ENCODE measurements at places on chromosomes 4 and X.

DNA sequence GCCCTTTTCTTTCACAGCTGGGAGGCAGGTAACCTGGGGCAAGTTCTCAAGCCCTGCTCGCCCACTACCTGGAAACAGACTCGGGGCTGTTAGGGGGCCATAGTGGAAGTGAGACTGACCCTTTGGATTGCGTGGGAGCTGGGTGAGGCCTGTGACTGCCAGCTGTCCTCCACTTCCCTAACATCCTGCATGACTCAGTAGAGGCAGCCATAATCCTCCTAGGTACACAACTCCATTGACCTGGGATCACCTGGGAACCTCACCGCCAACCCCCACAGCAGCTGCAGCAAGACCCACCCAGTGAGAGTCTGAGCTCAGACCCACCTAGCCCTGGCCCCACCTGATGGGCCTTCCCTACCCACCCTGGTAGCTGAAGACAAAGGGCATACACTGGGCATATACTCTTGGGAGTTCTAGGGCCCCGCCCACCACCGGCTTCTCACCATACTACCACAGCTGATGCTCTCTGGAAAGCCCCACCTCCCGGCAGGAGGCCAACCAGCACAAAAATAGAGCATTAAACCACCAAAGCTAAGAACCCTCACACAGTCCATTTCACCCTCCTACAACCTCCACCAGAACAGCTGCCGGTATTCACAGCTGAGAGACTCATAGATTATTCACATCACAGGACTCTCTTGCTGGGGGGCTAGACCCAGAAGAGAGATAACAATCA lies 61.1 kb upstream of the DCTD start:
- peaks cover 45% of the 10 kb centered on the region for H3K27me3 ChIP-seq
- H3K36me3 ChIP-seq = no peaks in the 10 kb centered on the region
- no peak for DNase-seq
- no peak overlapping the region for H3K4me3 ChIP-seq
- H3K4me1 ChIP-seq = peaks cover 4% of the 10 kb centered on the region

GRCh38 chr4:74158466-74159142 lies 686 bp downstream of the MTHFD2L start:
- H3K36me3 ChIP-seq = peaks cover 26% of the 10 kb centered on the region
- peak overlapping the region; percentile 83 for H3K27ac ChIP-seq
- H3K27me3 ChIP-seq = peaks cover 4% of the 10 kb centered on the region

DNA sequence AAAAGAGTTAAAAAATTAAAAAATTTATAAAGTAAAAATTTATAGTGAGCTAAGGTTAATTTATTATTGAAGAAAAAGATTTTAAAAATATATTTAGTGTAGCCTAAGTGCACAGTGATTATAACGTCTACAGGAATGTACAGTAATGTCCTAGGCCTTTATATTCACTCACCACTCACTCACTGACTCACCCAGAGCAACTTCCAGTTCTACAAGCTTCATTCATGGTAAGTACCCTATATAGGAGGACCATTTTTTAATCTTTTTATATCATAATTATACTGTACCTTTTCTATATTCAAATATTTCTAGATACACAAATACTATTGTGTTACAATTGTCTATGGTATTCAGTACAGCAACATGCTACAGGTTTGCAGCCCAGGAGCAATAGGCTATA lies 1623.2 kb downstream of the RPA4 start:
- H3K27ac ChIP-seq = no peak overlapping the region
- no peak for DNase-seq
- H3K4me1 ChIP-seq = no peaks in the 10 kb centered on the region
- no peaks in the 10 kb centered on the region for H3K27me3 ChIP-seq
- H3K4me3 ChIP-seq = no peak overlapping the region

DNA sequence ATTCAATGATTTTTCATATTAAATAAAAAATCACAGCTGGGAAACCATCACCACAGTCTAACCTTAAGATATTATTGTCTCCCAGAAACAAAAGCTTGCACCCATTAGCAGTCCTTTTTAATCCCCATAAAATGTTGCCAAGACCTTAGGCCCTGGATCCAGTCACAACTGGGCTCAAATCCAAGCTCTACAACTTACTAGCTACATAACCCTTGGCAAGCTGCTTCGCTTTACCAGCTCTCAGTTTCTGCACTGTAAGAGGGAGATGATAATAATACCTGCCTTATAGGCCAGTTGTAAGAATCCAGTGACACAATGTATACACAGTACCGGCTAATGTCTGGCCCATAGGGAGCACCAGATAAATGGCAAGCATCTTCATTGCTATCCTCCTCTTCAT lies 400.9 kb upstream of the FGF13 start:
- peaks cover 2% of the 10 kb centered on the region for H3K27me3 ChIP-seq
- H3K36me3 ChIP-seq = no peaks in the 10 kb centered on the region
- no peaks in the 10 kb centered on the region for H3K4me1 ChIP-seq
- H3K27ac ChIP-seq = no peak overlapping the region
- DNase-seq = no peak

DNA sequence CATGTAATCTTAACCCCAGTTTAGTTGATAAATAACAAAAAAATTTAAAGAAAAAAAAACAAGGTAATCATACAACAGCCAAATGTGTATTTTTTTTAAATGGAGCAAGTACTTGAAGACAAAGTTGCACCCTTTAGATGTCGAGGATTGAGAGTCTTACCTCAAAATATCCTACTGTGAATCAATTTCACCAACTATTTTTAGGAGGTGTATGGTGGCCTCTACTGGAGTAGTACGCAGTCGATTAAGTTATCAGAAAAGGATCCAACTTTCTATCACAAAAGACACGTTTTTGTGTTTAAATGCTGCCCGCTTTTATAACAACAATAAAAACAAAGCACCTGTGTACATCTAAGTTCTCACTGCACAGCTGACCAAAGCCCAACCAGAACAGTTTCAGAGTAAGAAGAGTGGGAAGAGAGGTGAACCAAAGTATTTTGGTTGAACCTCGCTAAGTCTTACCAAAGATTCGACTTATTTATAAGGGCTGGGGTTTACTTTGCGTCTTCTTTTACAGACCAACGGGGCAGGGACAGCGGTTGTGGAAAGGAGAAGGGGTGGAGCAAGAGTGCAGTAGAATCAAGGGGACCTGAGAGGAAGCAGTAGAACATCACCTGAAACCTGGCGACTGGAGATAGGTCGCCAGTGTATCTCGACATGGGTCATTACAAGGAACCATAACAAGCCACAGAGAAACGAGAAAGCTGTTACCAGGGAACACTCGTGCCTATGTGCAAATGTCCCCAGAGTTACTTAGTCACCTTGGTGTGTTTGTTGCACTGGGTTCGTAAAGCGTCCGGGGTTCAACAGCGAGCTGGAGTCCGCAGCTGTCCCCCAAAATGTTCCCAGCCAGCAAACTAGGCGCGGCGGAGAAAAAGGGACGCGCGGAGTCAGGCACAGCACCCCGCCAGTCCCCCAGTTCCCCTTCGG lies 1.1 kb downstream of the RPS6KA6 start:
- H3K27me3 ChIP-seq = peaks cover 23% of the 10 kb centered on the region
- H3K4me3 ChIP-seq = peak overlapping the region; percentile 27
- DNase-seq = no peak
- H3K36me3 ChIP-seq = no peaks in the 10 kb centered on the region
- peaks cover 4% of the 10 kb centered on the region for H3K4me1 ChIP-seq

GRCh38 chr4:120991885-120992284 lies 69.4 kb upstream of the PRDM5 start:
- peaks cover 4% of the 10 kb centered on the region for H3K4me1 ChIP-seq
- no peak for DNase-seq
- H3K27me3 ChIP-seq = no peaks in the 10 kb centered on the region
- no peak overlapping the region for H3K27ac ChIP-seq
- no peak overlapping the region for H3K4me3 ChIP-seq
- no peaks in the 10 kb centered on the region for H3K36me3 ChIP-seq

GRCh38 chr4:8078109-8078494 lies 80.5 kb downstream of the ABLIM2 start:
- H3K27ac ChIP-seq = no peak overlapping the region
- H3K27me3 ChIP-seq = peaks cover under 1% of the 10 kb centered on the region
- no peak overlapping the region for H3K4me3 ChIP-seq
- DNase-seq = no peak
- no peaks in the 10 kb centered on the region for H3K4me1 ChIP-seq
- no peaks in the 10 kb centered on the region for H3K36me3 ChIP-seq

- H3K27me3 ChIP-seq = no peaks in the 10 kb centered on the region
- H3K4me3 ChIP-seq = peak overlapping the region; percentile 9
- H3K36me3 ChIP-seq = peaks cover 12% of the 10 kb centered on the region
- no peak for DNase-seq
Measured at GRCh38 chr4:86961116-86961515, 26.3 kb downstream of the AFF1 start.

GRCh38 chr4:121656269-121656641 lies 40.5 kb downstream of the ANXA5 start:
- peak; percentile 56 for DNase-seq
- H3K27ac ChIP-seq = no peak overlapping the region
- H3K27me3 ChIP-seq = peaks cover 6% of the 10 kb centered on the region
- H3K4me3 ChIP-seq = no peak overlapping the region
- H3K36me3 ChIP-seq = no peaks in the 10 kb centered on the region

- H3K27ac ChIP-seq = no peak overlapping the region
- no peak overlapping the region for H3K4me3 ChIP-seq
- H3K4me1 ChIP-seq = no peaks in the 10 kb centered on the region
- H3K36me3 ChIP-seq = no peaks in the 10 kb centered on the region
- no peak for DNase-seq
- no peaks in the 10 kb centered on the region for H3K27me3 ChIP-seq
Measured at GRCh38 chrX:43728966-43729365, 72.9 kb downstream of the MAOA start.

- peak overlapping the region; percentile 42 for H3K27ac ChIP-seq
- H3K36me3 ChIP-seq = peaks cover 24% of the 10 kb centered on the region
- H3K27me3 ChIP-seq = no peaks in the 10 kb centered on the region
- DNase-seq = no peak
- no peak overlapping the region for H3K4me3 ChIP-seq
Measured at GRCh38 chr4:48588230-48589097, 98.4 kb downstream of the ZAR1 start.

GRCh38 chrX:49174723-49175122 lies 3.0 kb downstream of the PLP2 start:
- DNase-seq = no peak
- no peaks in the 10 kb centered on the region for H3K27me3 ChIP-seq
- H3K4me3 ChIP-seq = no peak overlapping the region
- no peak overlapping the region for H3K27ac ChIP-seq
- H3K36me3 ChIP-seq = peaks cover 28% of the 10 kb centered on the region
- peaks cover 20% of the 10 kb centered on the region for H3K4me1 ChIP-seq

DNA sequence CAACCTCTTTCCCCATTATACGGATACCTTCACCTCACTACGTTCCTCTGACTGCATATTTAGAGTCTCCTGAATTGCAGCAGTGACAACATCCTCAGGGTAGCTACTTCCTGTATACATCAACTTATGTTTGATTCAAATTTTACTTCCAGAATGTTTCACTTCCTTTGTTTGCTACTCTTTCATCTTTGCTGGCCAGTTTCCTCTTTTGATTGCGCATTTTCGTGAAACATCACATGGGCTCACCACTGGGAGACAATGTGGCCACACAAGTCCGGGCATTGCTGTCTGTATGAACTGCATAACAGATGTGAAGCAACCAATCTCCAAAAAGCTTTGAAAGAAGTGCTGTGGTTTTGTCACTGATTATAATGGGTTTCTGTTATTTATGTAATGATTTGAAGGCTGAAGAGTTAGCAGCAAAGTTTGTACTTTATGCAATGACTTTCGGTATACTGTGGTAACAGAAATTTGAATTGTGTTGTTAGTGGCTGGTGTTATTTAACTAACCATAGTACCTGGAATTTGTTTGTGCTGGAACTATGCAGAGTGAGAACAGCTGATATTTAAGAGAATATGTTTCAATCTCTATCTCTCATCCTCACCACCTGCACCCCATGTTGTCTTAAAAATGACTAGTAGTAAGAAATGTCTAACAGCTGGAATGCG lies 7.4 kb downstream of the SNCA start:
- peak; percentile 59 for DNase-seq
- H3K4me1 ChIP-seq = peaks cover 12% of the 10 kb centered on the region
- H3K27me3 ChIP-seq = peaks cover 9% of the 10 kb centered on the region
- peak overlapping the region; percentile 4 for H3K27ac ChIP-seq
- no peaks in the 10 kb centered on the region for H3K36me3 ChIP-seq
- H3K4me3 ChIP-seq = peak overlapping the region; percentile 19

DNA sequence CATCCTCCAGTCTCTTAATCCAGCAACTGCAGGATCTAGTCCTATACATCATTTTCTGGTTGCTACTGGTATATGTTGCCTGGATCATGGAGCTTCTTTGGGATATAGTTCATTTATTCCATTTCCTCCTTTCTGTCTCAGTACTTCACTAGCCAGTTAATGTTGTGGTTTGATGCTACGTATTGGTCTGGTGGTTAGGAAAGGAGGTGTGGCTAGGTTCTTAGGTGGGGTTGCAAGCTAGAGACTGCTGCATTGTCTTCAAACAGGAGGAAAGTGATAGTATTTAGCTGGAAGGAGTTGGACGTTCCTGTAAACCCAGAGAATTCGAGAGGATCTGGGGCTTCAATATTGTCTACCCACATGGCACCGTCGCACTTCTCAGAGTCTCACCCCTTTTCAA lies 129.5 kb downstream of the SNCA start:
- DNase-seq = no peak
- H3K4me3 ChIP-seq = no peak overlapping the region
- no peaks in the 10 kb centered on the region for H3K27me3 ChIP-seq
- H3K27ac ChIP-seq = no peak overlapping the region
- H3K36me3 ChIP-seq = no peaks in the 10 kb centered on the region
- peaks cover 6% of the 10 kb centered on the region for H3K4me1 ChIP-seq

DNA sequence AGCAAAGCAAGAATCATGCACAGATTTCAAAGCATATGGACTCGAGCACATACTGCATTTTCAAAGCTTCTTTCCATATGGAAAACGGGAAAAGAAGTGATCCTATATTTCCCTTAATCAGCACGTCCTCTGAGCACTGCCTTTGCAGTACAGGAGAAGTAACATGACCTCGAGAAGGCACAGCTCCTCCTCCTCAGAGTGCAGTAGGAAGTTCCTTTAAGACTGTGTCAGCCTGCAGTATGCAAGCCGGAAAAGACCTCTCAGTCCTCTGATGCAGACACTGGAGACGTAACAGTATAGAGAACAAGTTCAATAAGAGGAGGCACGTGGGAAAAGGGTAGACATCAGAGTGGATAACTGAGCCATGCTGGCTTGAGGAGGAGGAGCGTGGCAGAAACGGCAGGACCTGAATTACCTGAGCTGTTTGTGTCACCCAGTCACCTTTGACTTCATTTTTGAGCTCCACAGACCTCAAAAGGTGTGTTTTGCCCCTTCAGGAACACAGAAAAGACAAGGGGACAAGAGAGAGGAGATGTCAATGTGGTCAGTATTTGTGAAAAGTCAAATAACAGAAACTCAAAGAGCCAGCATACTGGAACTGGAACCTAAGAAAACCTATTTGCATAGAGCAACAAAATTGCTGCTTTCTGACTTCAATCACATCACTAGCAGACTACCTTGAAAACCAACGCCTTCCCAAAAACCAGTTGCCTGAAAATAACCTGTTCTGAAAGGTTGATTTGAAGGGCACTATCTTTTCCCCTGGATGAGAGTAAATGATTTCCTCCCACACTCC lies 20.8 kb downstream of the IRF2 start:
- DNase-seq = peak; percentile 69
- H3K4me3 ChIP-seq = peak overlapping the region; percentile 65
- H3K36me3 ChIP-seq = peaks cover 4% of the 10 kb centered on the region
- peak overlapping the region; percentile 86 for H3K27ac ChIP-seq
- H3K4me1 ChIP-seq = peaks cover 69% of the 10 kb centered on the region

All from activated naive CD4-positive, alpha-beta T cell treated with anti-CD3 and anti-CD28 coated beads for 36 hours (primary cell).